Stimulated activated CD4-positive, alpha-beta T cell treated with anti-CD3 and anti-CD28 coated beads, Interleukin-2, amount 100 ng/mL, for 48 hours (primary cell): ENCODE measurements at places on chromosomes 1 and 21.

GRCh38 chr1:21294266-21294989 lies 4.2 kb upstream of the ECE1 start:
- peak; percentile 78 for DNase-seq

DNA sequence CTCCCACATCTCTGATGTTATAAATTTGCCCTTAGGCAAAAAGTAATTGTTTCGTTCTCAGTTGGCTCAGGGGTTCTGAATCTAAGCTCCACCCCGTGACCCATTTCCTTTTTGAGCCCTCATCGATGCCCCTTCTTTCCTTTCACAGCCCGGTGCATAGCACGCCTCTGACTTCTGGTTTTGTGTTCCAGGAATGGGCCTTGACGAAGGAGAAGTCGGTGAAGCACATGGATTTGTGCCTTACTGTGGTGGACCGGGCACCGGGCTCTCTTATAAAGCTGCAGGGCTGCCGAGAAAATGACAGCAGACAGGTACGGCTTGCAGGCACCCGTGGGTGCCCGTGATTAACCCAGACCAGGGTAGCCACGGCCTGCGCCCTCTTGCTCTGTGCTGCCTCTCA lies 151.9 kb downstream of the PGBD5 start:
- DNase-seq: no peak

DNA sequence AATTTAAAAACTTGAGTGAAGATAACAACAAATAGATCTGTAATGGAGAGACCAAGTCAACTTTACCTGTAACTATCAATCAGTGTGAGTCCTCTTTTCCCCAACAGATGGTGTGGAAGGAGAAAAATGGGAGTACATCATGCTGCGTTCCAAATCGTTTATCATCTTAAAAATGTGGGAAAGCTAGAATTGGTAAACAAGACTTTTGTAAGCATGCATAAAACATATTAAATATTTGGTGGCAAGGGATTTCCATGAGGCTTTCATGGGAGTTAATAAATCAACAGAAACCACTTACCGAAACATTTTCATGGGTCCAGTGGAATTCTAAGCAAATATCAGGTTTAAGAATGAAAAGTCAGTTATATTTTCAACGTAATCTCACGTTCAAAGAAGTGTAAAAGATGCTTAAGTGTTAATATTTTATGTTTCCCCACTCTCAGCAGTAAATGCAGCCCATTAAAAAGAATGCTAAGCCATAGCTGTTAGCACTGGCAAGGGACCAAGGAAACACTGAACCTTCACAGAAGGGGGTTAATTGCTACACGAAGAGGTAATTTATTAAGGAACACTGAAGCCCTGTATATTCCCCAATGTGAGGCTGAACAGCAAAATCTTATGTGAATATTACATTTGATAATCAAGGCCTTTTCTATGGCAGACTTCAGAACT lies 117.0 kb downstream of the ZC3H11B start:
- DNase-seq: no peak

GRCh38 chr1:29424266-29424665 lies 187.9 kb downstream of the PTPRU start:
- DNase-seq: no peak

GRCh38 chr1:47659146-47659545 lies 221.3 kb downstream of the FOXD2 start:
- no peak for DNase-seq

GRCh38 chr1:240501115-240501514 lies 110.8 kb downstream of the GREM2 start:
- no peak for DNase-seq

- peak; percentile 90 for DNase-seq
Measured at GRCh38 chr1:1200876-1201810, 5.2 kb downstream of the TNFRSF18 start.

- peak; percentile 65 for DNase-seq
Measured at GRCh38 chr1:160675641-160676410, 29.0 kb upstream of the SLAMF1 start.

DNA sequence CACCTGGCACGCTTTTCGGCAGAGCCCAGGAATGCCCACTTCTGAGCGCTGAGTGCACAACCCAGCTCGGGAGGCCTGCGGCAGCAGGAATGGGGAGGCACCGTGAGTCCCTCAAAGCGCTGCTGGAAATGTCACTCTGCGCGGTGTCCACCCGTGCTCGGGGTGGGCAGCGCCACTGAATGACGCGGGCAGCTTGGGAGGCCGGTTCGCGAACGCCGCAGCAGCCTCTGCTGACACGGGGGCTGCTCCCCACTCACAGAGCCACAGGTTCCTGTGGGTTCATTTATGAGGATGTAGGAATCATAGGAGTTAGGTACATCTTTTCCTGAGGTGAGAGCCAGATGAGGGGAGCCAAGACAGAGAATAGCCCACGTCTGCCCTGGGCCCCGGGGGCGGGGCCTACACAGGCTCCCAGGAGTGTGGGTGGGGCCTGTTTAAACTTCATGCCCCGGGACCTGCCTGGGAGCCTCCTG lies 146.7 kb upstream of the COL6A1 start:
- no peak for DNase-seq

DNA sequence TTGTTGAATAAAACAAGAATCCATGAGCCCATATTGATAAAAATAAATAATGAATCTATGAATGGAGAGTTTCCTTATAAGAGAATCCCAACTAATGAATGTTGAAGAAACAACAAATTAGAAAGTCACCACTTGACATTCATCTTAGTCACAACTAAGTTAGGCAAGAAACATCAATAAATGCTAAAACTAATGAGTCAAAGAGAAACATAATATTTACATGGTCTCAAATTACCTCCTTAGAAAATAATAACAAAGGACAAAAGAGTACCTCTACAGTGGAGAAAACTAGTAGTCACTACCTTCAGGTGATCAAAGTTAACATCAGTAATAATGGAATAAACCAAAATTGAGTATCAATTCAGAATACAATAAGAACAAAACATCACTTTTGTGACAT lies 93.5 kb downstream of the AKT3 start:
- no peak for DNase-seq

DNA sequence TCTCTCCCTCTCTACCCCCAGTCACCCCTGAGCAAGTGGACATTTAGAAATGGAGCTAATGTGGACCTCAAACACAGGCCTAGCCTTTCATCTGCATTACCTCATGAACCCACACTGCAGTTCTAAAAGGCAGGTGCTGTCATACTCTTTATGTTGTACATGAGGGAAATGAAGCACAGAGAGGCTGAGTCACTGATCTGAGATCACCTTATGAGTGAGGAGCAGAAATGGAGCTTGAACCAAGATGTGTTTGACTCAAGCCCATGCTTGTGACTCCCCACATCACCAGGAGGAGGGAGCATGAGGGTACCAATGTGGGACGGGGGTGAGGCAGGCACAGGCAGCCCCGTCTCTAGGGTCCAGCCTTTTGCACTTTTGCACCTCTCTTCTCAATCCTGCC lies 702.8 kb downstream of the PTPRU start:
- DNase-seq: no peak
